ENCODE measurements at places on chromosomes 16 and 17. TPM values are rescaled to one million over a fixed set of nuclear protein-coding genes. Genes with fewer than 3 reads are reported as not detected.

The CDRT15L2 gene
- not detected for total RNA-seq

The KRT35 gene
- not detected for total RNA-seq

The TMEM100 gene
- total RNA-seq: 63.8 TPM

The CARD14 gene
- total RNA-seq: not detected

The THUMPD1 gene
- 118 TPM for total RNA-seq

Data from gastroesophageal sphincter (tissue), 4 donors.